Activated naive CD8-positive, alpha-beta T cell treated with anti-CD3 and anti-CD28 coated beads for 36 hours (primary cell): ENCODE measurements at places on chromosomes 6 and 20.
A peak's percentile ranks its signal among the peaks of the same experiment; 100 is the strongest.

DNA sequence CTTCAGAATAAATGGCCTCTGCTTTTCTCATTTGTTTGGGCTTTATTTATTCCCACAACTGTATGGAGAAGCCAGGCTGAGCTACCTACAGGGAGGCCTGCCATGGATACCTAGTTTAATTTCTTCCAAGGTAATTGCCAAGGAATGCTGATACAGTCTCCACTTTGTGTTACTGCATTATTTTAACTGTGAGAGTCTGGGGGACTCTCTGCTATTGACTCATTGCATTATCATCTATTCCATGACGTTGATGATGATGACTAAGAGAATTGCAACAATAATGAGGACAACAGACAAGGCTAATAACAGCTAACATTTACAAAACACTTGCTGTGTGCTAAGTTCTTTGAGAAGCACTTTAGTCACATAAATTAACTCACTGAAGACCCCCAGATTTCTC, 88.3 kb upstream of the COL21A1 start:
- no peak for DNase-seq

GRCh38 chr6:8135276-8135675, 32.9 kb upstream of the EEF1E1 start:
- no peak for DNase-seq

- DNase-seq: no peak
Measured at GRCh38 chr6:90375681-90376439, 79.2 kb upstream of the BACH2 start.

GRCh38 chr20:38190936-38191371, 25.9 kb upstream of the TGM2 start:
- DNase-seq: no peak

DNA sequence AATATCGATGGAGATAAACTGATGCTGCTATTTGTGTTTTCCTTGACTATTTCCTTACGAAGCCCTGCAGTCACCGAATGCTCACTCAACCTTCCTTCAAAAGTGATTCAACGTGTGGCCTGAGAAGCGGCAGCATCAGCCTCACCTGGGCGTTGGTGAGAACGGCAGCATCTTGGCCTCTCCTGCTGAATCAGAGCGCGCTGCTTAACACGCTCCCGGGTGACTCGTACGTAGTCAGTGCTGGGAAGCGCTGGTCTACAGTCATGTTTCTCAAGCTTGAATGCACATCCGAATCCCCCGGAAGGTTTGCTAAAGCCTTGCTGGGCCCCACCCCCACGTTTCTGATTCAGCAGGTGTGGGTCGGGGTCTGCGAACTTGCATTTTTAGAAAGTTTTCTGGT, 214.1 kb upstream of the RREB1 start:
- no peak for DNase-seq

- DNase-seq: no peak
Measured at GRCh38 chr6:109260126-109260525, 122.1 kb downstream of the CD164 start.

- no peak for DNase-seq
Measured at GRCh38 chr6:147689398-147689797, 180.9 kb downstream of the SAMD5 start.

GRCh38 chr6:50381099-50381415, 331.3 kb upstream of the DEFB112 start:
- no peak for DNase-seq

DNA sequence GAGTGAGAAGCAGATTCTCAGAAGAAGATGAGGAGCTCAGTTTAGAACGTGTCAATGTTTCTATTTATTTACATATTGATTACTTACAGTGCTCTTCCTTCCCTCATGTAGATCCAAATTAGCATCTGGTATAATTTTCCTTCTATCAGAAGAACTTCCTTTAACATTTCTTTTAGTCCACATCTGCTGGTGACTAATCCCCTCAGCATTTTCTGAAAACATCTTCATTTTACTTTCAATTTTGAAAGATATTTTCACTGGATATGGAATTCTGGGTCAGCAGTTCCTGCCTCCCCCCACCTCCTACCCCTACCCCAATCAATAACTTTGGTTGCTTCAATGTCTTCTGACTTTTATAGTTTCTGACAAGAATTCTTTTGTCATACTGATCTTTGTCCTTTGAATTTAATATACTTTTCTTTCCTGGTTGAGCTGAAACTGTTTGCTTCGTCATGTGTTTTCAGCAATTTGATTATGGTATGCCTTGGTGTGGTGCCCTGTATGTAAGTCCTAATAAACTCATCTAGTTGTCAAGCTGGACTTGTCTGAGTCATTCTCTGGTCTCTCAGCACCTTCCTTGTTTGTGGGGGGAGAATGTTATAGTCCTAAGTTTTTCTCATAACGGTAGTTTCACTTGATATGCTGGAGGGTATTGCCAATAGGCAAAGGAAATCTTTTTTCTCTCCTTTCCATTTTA, 57.0 kb downstream of the SMPDL3A start:
- no peak for DNase-seq

GRCh38 chr6:69232008-69232407, 564.8 kb downstream of the LMBRD1 start:
- DNase-seq: no peak

- DNase-seq: no peak
Measured at GRCh38 chr6:51349857-51350256, 531.2 kb downstream of the TFAP2B start.

- DNase-seq: no peak
Measured at GRCh38 chr6:98547634-98548033, 286.7 kb upstream of the POU3F2 start.

GRCh38 chr6:144585217-144585814, 300.2 kb downstream of the UTRN start:
- no peak for DNase-seq

DNA sequence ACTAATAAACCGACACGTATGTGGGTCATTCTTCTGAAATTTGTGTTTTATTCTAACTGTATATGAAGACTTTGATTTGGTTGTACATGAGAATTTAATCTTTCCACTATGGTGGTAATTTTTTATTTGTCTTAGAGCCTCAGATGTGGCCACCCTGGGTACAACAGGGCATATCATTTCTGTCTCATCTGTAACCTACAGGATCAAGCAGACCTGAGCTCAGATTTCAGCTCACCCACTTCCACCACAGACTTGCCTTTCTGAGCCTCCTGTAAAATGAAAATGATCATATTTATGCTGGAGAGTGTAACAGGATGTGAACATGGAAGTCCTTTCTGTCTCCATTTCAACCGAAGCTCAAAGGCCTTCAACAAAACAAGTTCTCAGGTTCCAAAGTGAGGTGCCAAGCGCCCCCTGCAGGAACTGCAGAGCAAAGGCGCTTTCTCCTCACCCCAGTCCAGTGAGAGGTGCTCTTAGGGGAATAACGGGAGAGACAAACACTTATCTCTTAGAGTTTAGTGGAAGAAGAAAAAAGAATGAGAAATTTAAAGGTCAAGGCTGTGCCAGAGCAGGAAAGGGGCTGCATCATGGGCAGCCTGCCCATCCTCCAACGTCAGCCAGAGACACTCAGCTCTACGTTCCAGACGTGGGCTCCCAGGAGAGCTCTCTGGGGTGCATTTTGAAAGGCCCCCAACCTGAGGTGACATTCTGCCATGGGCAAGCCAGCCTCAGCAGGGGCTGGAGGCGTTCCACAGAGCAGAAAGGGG, 23.0 kb upstream of the CD24 start:
- peak; percentile 43 for DNase-seq

DNA sequence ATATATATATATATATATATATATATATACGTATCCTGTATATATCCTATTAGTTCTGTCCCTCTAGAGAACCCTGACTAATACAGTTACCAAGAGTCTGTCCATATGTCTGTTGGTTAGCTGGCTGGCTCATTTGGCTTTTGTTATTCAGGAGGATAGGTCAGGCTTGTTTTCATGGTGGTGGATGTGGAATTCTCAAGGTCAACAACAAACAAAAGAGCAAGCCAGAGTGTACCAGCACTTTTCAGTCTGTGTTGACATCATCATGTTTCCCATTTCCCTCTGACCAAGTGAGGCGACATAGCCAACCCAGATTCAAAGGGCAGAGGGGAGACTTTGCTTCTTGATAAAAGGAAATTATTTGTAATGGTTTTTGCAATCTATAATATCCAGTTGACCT, 88.5 kb upstream of the PTCHD4 start:
- DNase-seq: no peak

DNA sequence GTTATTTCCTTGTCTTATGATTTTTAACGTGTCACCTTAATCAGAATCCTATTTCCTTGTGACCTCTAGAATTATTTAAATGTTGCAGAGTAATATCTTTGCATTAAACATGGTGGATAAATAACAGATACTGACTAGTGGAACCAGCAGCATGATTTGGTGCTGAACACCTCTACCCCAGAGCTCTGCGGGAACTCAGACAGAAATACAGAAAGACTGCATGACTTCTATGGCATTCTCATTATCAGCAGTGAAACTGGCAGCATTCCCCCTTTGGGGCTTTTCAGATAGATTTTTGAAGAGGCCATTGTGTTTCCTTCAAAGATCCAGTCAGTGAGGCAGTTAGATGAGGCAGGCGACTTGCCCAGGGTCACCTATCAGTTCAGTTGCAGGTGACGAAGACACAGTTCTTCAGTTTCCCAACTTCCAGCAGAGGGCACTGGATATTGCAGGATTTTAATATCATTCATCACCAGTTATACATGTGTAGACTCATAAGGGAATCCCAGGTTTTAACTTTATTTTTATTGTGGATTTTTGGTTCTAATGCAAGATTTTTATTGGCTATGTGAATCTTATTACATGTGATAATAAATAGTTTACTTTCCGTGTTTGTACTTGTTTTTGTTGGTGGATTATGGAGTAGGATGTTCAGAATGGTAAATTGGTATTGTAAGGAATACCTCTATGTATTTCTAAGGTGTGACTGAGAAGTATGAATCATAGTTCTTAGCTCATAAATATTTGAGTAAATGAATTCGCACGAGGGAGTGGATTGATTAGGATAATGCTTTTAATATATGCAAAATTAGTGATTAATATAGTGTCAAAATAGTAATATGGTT, 81.3 kb downstream of the AFDN start:
- DNase-seq: no peak

- DNase-seq: no peak
Measured at GRCh38 chr20:11698124-11698523, 219.6 kb upstream of the BTBD3 start.

- DNase-seq: no peak
Measured at GRCh38 chr6:112912416-112913101, 565.4 kb downstream of the RFPL4B start.

DNA sequence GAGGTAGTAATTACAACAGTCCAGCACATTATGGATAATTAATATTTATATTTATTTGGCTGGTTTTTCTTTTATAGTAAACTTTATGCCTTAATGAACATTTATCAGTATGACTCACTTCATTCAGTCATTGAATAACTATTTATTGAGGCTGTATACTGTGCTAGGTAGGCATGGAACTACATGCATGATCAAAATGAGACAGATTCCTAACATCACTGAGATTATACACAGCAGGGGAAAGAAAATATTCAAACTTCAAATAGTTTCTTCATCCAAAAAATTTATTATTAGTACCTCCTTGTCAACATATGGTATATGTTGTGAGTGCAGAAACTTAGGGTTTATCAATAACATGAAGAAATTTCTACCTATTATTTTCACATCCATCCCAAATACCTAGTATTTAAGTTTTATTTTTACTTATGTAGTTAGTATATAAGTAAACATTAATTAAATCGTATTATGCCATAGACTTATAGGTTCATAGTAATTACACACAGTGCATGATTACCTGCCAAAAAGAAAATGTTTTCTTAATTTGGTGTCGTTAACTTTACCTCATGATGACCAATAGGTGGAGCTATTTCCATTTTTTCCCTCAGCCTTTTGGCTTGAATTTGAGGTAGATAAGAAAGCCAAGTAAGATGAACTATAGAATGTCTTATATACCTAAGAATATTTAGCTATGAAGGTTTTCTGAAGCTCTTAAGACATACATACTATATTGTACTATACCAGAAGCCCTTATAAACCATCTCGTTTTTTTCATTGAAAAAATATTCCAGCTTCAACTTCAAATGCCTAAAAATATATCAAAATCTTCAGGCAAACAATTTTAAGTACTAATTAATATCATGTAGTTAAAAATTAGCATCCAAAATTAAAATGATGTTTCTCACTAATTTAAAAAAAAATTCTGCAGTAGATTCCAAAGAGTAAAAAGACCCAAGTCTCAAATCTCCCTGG, 12.5 kb upstream of the TMEM30A start:
- no peak for DNase-seq
